ENCODE measurements at places on chromosomes 2 and 18.

GRCh38 chr2:101710471-101711318 is 13.2 kb downstream of the MAP4K4 start:
- no peak for DNase-seq

DNA sequence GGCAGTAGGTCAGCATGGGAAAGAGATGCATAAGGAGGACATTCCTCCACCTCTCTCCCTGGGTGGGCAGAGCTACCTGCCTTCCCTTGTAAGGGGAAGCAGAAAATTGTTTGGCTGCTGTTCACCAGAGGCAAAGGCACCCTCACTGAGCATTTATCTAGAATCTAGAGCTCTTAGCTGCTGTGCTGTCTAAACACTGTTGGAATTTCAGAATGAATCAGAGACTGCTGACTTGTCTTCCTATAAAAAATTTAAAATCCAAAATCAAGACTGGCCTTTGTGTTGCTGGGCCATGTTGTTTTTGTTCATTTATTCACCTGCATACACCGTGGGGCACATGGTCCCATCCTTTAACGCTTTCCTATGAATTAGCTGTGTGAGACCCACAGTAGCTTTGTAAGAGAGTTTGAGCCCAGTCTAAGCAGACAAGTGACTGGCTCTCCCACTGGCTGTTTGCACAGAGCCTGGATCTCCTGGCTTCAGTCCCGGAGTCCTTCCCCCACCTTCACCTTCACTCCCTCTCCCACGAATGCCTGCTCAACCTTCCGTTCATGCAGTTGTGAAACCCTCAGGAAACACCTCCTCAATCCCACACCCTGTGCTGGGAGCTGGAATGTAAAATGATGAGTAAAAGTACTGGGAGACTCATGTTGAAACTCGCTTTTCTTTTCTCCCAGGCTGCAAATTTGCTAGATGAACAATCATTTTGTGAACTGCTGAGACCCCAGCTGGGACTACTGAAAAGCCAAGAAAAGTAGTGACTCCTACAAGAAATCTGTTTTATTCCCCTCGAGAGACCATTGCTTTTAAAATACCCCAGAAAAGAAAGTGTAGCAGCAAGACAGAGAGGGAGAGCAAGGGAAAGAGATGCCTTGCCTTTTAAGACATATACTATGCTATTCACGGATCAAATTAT is 76.2 kb downstream of the FAM168B start:
- DNase-seq = no peak

DNA sequence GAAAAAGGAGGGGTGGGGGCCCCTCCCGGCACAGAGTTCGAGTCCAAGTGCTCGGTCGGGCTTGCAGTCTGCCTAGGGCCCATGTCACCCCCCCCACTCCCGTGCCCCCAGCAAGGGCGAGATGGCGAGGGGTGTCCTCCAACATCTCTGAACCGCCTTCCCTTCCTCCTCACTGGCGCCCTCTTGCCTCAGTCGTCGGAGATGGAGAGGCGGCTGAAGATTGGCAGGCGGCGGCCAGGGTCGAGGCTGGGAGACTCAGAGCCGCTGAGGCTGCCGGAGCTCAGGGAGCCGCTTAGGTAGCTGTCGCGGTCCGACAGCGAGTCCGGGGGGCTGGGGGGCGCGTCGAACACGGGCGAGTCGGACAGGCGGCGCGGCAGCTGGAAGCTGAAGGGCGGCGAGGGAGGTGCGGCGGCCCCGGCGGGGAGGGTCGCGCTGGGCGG is 2.3 kb downstream of the ZFP36L2 start:
- DNase-seq = peak; percentile 61

- DNase-seq = no peak
Observed at GRCh38 chr18:58174285-58174684, 130.3 kb downstream of the NEDD4L start.

DNA sequence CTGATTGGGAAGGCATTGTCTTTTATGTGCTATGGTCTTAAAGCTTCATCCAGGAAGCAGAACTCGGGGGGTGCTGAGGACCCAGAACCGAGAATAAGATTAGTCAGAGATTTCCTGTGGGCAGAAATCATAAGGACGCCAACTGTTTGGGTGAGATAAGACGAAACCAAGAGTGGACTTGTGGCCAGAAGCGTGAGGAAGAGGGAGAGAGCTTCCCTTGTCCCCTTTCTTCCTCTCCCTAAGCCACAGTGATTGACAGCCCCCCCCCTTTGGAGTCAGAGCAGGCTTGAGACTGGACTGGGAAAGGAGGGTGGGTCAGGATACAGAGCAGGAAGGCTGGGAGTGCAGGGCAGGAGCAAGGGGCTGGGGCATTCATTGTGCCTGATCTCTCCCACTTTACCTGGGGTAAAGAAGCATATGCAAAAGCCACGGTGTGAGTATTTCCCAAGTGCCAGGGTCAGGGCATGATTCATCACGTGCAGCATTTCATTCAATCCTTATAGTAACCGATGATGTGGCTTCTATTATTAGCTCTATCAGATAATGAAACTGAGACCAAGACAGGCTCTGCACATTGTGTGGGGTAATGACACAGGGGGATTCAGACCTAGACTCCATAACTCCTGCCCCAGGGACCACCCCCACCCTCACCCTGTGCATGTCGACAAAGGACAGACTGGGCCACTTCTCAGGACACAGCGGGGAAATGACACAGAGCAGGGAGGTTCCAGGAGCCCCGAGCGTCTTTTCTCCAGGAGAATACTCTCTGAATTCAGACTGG is 3.0 kb upstream of the IL1RN start:
- no peak for DNase-seq

DNA sequence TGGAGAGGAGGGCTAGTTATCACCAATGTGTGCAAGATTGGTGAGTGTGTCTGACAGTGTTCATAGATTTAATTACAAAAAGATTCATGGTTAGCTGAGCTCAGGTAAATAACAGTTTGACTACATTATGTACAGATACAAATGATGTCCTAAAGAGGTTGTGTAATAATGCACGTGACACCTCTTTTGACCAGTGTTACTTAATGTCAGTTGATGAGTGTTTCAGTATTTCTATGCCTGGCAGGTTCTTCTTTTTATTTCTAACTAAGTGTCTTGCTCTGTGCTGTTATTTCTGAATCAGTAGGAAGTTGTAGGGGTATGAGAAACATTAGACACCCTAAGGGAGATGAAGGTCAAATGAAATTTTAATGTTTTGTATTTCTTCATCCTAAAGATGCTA is 7.9 kb upstream of the INHBB start:
- no peak for DNase-seq

- DNase-seq = no peak
Observed at GRCh38 chr18:24657444-24657842, 197.0 kb downstream of the HRH4 start.

DNA sequence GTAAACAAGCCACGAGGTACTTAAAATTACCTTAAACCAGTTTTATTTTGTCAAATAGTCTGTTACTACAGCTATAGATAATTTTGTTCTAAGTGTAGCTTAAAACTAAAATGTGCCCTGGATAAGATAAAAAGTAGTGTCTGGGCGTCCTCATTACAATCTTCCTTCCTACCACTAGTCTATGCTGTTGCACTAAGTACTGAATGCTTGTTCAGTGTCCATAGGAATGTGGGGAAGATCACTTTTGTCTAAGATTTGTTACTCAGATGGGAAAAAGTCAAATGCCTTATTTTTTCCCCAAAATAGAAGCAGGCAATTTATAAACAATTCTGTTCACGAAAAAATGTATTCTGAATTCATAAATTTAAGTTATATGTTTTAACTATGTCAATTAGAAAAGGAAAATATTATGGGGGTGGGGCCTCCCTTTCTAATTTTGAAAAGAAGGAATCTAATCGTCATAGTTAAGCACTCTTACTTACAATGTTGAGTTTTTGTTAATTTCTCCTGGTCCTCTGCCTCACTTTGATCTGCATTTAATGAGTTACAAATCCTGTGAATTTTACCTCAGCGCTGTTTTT is 140.4 kb upstream of the VRK2 start:
- DNase-seq = no peak

DNA sequence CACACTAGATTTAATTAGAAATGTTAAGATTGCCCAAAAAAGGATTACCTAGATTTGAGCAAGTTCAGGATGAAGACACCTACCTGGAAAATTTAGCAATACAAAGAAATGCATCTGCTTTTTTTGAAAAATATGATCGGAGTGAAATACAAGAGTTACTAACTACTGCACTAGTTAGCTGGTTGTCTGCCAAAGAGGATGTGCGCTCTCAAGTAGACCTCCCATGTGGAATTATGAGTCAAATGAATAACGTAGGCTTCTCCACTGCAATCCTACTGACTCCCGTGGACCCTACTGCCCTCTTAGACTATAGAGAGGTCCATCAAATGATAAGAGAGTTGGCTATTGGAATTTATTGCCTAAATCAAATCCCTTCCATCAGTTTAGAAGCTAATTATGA is 2.0 kb downstream of the ANKAR start:
- no peak for DNase-seq

GRCh38 chr18:75265872-75266271 is 55.3 kb downstream of the TSHZ1 start:
- DNase-seq = no peak

DNA sequence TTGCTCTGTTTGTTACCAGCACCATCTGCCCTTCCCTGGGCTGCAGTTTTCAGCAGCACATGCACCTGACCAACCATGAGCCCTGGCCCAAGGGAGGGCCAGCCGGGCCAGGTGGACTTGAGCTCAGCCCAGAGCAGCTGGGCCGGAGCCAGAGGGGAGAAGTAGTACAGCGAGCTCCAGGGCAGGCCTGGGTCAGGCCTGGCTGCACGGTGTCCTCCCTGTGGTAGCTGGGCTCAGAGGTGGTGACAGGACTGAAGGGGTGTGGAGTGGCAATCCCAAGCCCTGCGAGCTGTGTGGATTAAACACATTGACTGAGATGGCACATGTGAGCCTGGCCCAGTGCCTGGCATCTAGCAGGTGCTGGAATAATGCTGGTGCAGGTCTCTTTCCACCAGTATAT is 222.2 kb downstream of the GLI2 start:
- DNase-seq = no peak

- DNase-seq = no peak
Observed at GRCh38 chr2:24672589-24672988, 120.6 kb downstream of the PTRHD1 start.

DNA sequence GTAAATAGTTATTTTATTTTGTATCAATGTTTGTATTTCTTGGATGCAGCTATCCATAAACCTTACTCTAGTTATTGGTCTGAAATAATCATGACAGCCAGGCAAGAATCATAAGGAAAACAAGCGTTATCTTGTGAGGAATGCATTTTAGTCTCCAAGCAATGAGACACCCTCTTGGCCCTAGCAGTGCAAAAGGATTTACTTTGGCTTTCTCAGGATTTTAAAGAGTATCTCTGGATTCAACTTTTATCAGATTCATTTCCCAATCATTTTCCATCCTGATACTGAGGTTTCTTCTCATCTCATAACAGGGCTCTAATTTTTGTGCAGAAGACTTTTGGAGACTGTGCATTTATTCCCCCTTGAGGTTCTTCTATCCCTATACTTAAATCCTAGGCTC is 480.8 kb downstream of the TMX3 start:
- DNase-seq = no peak

DNA sequence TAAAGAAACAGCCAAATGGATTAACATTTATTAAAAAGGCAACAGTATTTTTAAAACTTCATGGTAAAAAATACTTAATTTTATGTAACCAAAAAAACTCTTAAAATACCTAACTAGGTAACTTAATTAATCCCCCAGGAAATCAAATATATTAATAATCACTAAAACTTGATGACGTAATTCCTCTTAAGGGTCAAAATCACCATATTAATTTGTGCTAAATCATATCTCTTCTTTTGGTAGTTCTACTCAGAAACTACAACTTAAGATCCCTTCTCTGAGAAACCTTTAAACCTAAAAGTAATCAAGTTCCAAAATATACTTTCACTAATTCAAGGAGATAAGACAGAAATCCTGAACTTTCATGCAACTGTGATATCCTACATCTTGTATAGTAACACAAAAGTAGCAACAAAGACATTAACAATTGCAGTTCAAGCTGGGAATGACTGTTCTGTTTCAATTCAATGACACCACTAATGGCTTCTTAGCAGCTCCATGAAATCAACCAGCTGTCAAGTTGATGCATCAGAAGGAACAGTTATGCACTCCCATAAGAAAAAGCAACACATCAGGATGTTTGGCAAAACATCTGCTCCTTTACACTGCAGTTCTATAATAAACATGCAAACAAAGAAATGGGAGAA is 4.0 kb downstream of the BAZ2B start:
- DNase-seq = no peak

DNA sequence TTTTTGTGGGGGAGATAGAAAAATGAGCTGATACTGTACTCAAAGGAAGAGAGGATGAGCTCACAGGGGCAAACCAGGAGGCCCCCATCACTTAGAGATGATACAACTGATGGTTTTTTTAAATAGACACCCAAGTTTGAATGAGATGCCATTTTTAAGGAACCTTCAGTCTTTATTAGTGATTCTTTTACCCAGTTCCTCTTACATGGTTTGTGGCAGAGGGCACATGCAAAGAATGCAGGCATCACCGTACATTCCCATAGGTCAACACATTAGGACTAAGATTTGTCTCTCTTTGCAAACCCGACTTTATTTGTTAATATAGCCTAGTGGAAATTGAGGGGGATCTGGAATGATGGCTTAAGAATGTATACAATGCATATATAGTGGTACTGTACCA is 250.9 kb downstream of the ASXL3 start:
- DNase-seq = no peak

GRCh38 chr18:23380817-23381216 is 72.3 kb upstream of the RIOK3 start:
- DNase-seq = no peak

DNA sequence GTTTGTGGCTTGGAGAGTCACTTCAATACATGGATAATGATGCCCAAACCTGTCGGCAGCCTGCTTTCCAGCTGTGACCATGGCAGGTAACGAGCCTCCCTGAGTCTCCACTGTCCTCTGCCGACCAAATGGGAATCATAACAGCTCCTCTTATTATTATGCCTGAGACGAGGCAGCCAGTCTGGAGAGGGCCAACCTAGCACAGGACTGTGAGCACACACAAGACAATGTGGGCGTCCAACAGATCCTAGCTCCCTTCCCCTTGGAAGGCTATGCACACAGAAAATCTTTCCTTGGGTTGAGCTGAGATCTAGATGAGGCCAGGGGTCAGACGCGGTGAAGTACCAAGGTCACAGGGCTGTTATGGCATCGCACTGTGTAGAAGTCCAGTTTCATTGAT is 890 bp upstream of the SLC4A3 start:
- DNase-seq = no peak

- no peak for DNase-seq
Observed at GRCh38 chr2:152420363-152420762, 85.4 kb downstream of the FMNL2 start.

Measured in stimulated activated CD4-positive, alpha-beta T cell treated with anti-CD3 and anti-CD28 coated beads, Interleukin-4, amount 100 ng/mL, for 4 hours (primary cell).